ENCODE measurements at places on chromosomes 5 and 9.

DNA sequence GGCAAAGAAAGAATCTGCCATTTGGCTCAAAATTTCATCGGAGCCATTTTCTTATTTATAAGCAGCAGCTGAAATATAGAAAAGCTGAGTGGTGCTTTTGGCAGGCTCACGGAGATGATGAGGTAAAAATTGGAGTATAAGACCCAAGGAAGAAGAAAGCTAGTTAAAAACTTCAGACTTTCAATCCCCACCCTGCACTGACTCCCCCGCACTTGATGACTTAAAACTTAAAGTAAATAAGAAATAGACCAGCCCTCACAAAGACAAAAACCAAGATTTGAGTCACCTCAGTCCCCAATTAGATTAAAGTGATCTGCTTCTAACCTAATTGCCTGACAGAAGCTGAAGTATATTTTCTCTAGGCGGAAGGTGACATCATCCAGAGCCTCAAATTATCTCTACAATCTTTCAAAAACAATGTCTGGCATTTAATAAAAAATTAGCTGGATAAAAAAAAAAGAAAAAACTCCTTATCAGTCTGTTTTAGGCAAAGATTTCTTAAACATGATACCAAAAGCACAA lies 124.0 kb upstream of the PJA2 start:
- DNase-seq = peak; percentile 6

GRCh38 chr5:129051283-129051682 lies 43.3 kb upstream of the ISOC1 start:
- no peak for DNase-seq

- DNase-seq = no peak
Measured at GRCh38 chr5:53008751-53009150, 19.6 kb downstream of the ITGA2 start.

- peak; percentile 47 for DNase-seq
Measured at GRCh38 chr5:44332285-44332971, 56.8 kb downstream of the FGF10 start.

DNA sequence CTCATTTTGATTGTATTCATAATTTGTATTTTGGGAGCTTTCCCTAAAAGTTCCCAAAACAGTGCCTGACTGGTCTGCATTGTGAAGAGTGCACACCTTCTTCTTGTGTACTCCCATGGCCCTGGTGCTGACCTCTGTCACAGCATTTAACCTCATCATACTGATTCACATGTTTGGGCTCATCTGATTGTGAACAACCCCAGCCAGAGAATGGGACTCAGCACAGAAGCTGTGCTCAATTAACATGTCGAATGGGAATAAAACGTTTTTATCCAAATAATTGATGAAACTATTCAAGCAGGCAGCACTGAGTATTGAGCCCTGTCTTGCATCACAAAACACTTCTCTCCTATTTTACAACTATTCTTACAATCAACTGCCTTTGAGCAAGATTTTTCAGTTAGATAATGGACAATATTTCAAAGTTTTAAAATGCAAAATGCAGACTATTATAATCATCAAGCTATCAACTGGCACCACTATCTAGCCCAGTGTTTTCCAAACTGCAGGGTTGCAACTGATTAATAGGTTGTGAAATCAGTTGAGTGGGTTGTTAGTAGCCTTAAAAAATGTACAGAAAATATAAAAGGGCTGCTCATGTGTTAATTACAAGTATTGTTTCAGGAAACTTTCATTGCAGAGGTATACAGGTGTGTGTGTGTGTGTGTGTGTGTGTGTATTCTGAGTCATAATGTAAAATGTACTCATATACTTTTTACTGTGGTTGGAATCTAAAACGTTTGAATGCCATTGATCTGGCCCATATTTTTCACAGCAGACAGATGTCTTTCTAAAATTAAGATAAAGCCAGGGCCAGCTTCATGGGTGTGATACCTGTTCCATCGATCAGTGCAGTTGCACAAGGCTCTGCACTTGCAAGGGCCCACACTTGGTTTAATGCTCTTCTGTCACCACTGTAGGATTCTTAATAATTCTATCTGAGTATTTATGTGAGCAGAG lies 190.5 kb downstream of the PIK3R1 start:
- DNase-seq = no peak

Data from hindlimb muscle (tissue), 1 donor.